Lung (tissue), 17 donors: ENCODE measurements at places on chromosomes 1 and 21.

DNA sequence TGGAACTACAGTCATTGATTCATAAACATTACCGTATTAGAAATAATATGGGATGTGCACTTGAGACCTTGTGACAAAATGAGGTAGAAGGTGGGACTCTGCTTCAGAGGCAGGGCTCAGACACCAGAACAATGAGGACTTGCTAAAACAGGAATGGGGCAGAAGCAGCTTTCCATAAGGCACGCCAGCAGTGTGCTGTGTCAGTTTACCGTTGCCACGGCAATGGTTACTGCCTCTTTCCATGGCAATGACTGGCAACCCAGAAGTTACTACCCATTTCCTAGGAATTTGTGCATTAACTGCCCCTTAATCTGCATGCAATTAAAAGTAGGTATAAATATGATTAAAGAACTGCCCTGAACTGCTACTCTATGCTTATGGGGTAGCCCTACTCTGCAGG lies 169.0 kb downstream of the CHRM3 start:
- DNase-seq = no peak

DNA sequence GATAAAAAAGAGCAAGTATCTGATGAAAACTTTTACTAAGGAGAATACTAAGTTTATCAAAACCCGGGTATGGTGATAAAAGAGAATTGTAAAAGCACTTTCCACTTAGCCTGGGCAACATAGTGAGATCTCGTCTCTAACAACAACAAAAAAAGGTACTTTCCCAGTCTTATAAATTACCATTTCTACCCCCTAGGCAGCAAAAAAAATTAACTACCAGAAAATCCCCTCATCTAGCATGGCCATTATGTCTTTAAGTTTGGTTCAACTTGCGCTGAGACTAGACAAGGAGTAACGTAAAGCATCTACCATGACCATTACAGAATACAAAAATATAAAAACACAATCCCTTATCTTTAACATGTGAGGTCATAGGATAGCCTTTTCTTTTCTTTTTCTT lies 78.6 kb upstream of the SLFNL1 start:
- DNase-seq = no peak

DNA sequence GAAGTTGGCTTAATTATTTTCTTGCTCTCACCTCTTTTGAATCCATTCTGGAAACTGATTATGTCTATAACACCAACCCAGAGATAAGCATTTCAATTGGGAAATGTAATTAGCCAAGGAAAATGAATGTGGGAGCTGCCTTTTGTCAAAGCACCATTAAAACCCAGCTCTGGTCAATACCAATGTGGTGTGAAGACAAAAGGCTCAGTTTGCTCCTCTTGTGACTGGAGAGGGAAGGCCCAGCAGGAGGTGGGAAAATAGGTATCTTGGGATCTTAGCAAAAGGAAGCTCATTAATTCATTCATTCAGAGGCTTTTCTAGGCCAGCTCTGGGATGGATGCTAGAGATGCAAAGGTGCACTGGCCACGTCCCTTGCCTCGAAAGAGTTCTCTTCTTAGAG lies 75.0 kb upstream of the SELENON start:
- DNase-seq = no peak

DNA sequence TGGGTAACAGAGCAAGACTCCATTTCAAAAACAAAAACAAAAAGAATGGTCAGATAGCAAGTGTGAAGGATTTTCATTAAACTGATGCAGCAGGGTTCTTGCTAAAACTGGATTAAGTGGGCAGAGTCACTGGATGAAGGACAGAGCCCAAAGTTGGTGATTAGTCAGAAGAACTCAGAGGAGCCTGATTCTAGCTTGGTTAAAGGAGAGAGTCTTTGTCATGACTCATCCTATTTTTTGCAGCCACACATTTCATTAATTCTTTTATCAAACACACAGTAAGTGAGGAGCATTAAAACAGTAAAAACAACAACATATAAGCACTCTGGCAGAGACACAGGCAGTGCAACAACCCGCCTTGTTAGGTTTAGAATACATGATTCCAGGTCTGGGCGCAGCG lies 56.0 kb upstream of the EDARADD start:
- no peak for DNase-seq

DNA sequence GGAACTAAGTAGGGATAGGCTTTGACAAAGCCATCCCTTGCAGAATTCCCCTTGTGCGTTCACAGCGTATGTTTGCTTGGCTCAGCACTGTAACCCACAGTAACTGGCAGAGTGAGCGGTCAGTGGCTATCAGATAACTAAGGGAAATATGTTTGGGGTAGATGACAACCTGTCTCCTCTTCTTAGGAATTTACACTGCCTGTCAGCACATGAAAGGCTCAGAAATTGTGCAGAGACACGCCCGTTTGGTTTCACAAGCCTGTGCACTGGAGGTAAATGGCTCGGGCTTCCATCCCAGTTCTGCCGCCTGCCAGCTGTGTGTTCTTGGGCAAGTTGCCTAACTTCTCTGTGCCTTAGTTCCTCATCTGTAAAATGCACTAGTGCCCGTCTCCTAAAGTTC lies 101.2 kb downstream of the PRDM2 start:
- no peak for DNase-seq

DNA sequence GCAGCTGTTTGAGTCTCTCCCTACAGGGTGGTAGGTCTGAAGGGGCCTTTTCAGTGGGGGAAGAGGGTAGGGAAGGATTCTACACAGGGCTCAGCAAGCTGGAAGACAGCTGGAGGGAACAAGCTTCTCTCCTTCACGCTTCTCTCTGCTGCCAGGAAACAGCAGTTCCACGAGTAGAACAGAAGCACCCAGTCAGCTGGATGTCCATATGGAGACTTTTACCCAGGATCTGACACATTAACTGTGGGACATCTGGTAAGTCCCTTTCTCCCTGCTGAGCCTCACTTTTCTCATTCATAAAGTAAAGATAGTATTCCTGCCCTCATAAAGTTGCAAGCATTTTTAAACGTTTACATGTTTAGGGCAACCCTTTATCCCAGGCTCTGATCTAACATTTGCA lies 280.3 kb downstream of the OMA1 start:
- DNase-seq = no peak

DNA sequence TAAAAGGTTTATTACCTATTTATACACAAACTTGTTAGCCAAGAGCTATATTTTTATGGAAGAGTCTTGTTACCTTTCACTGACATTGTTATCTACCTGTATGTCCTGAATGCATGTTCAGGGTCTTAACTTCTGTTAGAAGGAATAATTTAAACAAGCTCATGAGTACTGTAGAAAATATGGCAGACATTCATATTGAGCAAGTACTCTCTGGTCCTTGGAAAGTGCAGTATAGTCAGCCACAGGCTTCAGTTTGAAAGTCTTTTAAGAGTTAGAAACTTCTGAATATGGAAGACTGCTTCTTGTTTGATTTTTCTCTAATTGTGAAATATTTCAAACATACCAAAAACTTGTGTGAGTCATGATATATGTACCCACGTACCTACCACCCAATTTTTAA lies 16.6 kb downstream of the DIP2A start:
- no peak for DNase-seq

DNA sequence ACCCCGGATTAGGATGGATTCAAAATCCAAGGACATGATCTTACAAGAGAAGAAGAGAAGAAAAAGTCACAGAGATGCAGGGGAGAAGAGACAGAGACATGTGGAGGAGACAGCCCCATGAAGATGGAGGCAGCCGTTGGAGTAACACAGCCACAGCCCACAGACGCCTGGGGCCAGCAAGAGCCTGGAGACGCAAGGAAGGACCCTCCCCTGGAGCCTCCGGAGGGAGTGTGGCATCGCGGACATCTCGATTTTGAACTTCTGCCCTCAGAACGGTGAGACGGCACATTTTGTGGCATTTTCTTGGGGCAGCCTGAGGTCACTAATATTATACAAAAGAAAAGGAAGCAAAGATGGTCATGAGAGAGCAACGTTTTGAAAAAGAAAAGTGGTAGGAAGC lies 28.8 kb downstream of the ABCG1 start:
- no peak for DNase-seq

DNA sequence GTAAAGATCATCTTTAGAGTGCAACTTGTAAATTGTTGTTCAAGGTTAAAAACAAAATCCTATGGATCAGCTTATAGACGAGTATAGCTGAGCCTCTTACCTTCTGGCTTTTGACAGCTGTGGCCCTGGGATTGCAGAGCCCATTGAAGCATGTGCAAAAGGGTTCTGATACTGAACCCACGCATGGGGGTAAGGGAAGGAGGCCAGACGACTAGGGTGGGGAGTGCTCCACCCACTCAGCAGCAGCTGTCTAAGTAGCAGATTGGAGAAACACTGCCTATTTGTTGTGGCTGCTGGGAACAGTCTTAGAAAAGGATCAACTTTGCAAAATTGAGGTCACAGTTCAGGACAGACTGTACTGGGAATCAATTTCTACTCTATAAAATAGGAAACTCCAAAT lies 16.1 kb downstream of the CD101 start:
- DNase-seq = no peak

DNA sequence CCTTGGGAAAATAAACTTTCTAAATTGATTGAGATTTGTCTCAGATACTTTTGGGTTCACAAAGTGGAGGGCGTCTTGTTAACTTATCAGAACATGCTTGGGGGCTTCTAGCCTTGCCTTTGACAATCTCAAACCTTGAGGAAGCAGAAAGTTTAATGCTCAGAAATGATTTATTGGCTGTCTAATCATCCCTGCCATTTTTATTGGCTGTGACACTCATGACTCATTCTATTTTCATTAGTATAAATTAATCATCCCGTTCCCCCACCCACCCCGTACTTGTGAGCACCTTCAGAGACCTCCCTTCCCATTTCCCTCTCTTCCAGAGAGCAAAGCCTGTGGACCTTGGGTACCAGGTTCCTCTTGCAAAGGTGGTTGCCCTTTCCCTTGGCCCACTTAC lies 87.1 kb downstream of the FGGY start:
- no peak for DNase-seq

DNA sequence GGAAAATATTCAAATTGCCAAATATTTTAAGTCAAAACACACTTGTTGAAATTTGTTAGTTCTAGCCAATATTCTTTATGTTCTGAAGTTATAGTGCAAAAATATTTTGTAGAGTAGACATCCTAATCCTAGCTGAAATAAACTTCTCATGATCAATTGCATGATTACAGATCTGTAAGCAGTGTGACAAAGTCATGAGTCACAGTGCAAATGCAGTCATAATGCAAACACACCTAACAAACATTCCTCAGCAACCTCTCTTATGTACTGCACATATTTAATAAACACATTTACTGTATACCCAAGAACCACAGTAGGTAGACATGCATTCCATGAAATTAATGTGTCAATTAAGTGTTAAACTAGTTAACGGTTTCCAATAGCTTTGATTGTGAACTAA lies 1857.4 kb downstream of the NCAM2 start:
- DNase-seq = no peak

- DNase-seq = no peak
These were observed 13.1 kb upstream of the HRNR start for GRCh38 chr1:152237093-152237492.

- no peak for DNase-seq
These were observed 19.5 kb downstream of the PAFAH2 start for GRCh38 chr1:25978403-25978802.

- no peak for DNase-seq
These were observed 319.1 kb upstream of the SGIP1 start for GRCh38 chr1:66214901-66215300.

DNA sequence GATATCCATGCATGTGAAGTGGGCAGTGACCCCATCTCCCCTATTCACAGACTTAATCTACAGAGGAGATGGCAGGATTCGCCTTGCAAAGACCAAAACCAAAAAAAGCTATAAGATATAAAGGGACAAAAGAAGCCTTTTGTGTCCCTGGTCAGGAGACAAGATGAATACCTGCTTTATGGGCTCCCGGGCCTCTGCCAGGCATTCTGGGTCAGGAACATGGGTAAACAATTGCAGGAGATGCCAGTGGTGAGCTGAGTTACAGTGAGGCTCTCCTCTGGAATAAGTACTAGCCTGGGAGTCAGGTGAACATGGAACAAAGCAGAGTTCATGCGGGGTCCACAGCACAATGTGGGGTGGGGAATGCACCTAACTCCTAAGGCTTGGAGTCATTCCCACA lies 4.7 kb downstream of the SLC9A1 start:
- DNase-seq = no peak

GRCh38 chr1:16116002-16116401 lies 39.9 kb downstream of the EPHA2 start:
- no peak for DNase-seq

GRCh38 chr1:70863239-70863638 lies 184.4 kb downstream of the PTGER3 start:
- no peak for DNase-seq

DNA sequence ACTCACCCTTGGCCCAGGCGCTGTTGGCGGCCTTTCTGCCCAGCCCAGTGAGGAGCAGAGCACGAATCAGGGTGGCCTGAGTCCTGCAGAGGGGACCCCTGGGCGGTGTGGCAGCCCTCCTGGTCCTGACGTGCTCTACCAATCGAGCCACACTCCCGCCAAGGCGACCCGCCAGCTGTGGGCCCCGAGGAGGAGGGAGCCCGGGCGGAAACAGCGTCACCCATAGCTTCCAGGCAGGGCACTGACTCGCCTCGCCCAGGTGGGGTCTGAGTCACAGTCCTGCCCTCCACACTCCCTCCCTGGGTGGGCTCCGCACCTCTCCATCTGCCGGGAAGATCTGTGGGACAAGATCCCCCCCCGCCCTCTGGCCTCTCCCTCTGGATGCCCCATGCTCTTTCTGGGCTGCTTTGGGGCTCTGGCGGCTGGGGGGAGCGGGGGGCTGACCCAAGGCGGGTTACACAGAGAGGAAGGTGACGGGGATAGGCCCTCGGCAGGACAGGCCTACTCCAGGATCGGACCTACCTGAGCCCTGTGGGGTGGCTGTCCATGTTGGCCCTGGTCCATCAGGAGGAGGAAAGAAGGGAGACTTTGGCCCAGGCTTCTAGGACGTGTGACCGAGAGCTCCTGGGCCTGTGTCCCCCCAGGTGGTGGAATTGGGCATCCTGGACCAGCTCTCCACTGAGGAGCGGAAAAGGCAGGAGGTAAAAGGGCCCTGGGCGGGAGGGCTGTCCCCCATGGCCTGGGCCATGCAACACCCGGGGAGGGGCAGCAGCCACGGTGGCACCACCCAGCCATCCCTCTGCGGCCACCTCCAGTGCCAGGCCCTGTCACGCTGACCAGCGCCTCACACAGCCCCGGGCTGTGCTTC lies 14.0 kb downstream of the ARHGEF16 start:
- no peak for DNase-seq

GRCh38 chr21:15397258-15397657 lies 332.5 kb upstream of the NRIP1 start:
- DNase-seq = no peak

DNA sequence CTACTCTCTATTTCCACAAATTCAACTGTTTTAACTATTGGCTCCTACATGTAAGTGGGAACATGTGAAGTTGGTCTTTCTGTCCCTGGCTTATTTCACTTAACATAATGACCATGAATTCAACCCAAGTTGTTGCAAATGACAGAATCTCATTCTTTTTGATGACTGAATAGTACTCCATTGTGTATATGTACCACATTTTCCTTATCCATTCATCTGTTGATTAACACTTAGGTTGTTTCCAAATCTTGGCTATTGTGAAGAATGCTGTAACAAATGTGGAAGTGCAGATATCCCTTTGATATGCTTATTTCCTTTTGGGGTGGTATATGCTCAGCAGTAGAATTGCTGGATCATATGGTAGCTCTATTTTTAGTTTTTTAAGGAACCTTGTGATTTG lies 33.0 kb downstream of the GBP6 start:
- no peak for DNase-seq
